ENCODE measurements at places on chromosomes 5 and 9.

DNA sequence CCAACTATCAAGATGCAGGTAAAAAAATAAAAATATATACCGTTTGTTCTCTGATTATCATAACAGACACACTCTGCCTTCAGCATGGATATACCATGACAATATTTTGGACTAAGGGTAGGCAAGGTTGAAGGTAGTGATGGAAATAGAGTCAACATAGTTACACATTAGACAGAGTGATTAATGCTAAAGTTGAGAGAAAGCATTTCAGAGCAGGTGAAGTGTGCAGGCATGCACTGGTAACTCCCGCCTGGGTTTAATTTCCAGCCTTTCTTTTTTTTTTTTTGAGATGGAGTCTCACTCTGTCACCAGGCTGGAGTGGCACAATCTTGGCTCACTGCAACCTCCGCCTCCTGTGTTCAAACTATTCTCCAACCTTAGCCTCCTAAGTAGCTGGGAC lies 458.5 kb downstream of the TLR4 start:
- no peak for DNase-seq

- no peak for DNase-seq
Measured at GRCh38 chr9:123135430-123135829, 102.0 kb downstream of the GPR21 start.

GRCh38 chr9:91427873-91428272 lies 4.2 kb upstream of the NFIL3 start:
- DNase-seq = no peak

DNA sequence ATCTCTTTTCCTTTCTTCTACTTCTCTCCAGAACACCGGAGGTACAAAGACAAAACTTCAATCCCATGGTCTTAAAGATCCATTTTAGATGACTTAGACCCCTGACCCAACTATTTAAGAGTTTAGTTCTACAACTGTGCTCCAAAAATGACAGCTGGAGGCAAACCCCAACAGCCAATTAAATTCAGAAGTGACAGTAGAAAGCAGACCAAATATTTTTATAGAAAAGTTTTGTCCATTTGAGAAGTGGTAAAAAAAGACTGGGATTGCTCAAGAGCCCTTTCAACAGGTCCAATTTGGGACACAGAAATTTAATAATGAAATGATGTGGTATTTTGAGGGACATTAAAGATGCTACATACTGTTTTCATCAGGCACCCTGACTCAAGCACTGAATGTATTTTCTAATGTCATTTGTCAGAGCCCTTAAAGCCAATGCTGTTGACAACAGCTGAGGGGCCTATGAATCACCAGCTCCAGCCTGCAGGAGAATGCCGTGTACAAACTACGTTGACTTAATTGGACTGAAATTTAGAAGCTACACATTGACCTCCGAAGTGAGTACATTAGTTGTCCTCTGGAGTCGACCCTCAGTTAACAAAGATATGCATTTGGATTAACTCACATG lies 147.5 kb upstream of the PIK3R1 start:
- no peak for DNase-seq

DNA sequence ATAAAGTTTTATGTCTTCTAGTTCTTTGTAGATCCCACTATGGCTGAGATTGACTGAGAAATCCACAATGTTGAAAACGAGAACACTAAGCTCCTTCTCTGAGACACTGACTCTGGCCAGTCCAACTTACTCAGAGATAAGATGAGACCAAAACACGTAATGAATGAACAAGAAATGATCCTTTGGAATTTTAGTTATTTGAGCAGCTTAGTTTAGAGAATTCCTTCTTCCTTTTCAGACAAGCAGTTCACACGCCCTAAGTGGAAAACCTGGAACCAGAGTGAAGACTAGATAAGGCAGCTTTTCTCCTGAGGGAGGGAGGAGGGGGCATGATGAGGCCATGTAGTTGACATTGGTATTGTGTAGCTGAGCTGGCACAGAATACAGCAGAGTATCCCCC lies 139.6 kb downstream of the GABRB2 start:
- no peak for DNase-seq

All from ACHN (cell line).